Epithelial cell of proximal tubule (primary cell): ENCODE measurements at places on chromosomes 3 and 15.

DNA sequence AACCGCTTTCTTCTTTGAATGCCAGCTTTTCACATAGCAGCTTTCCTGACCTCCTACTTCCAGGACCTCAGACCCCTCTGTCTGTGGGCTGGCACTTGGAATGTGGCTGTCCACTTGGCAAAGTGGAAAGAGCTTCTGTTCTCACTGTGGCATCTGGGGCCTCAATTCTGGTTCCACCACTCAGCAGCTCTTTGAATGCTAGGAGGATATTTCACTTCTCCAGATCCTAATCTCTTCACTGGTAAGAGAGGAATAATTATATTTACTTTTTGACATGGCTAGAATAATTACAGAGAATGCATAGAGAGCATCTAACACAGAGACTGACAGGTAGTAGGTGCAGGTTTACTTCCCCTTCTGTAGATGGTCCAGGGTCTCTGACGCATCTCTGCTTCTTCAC lies 405.9 kb downstream of the LPP start:
- DNase-seq: no peak

DNA sequence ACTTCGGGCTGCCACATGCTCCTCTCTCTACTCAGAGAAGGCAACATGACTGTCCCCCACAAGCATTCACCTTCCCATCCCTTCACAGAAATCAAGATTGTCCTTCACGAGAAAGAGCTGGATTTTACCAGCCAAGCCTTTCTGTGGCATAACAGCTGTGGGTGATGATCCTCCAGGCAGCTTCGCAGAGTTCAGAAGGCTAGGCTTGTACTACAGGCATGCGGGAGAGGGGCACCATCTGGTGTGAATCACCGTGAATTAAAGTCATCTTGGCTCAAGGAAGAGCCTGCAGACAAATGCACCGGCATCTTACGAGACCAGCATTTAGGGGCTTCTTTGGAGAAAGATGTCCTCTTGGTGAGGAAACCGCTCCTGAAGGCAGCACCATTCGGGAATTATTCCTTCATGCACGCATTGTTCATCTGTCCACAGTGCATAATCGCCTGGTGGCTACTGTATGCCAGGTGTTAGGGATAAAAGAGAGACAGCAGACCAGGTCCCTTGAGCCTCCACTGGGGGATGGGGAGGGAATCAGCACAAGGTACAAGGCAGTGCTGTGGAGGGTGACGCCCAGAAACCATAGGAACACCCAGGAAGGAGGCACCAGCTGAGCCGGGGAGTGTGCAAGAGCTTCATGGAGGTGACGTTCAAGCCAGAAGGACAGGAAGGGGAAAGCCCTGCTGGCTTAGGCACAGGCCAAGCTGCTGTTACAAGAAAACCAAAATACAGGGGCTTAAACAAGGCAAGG lies 108.6 kb downstream of the TMEM266 start:
- DNase-seq: no peak

GRCh38 chr15:22945071-22945470 lies 35.1 kb downstream of the CYFIP1 start:
- DNase-seq: no peak

- no peak for DNase-seq
Measured at GRCh38 chr3:38022301-38022700, 7.1 kb downstream of the PLCD1 start.

DNA sequence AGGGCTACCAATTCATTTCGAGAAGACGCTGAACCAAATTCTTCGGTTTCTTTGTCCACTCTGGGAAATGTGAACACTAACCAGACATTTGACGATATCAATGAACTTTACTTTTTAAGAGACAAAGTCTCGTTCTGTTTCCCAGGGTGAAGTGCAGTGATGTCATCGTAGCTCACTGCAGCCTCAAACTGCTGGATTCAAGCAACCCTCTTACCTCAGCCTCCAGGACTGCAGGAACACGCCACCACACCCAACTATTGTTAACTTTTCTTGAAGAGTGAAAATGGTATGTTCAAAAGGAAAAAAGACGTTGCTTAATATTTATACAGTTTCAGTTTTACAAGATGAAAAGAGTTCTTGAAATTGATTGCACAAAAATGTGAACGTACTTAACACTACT lies 30.6 kb downstream of the MB21D2 start:
- DNase-seq: no peak

DNA sequence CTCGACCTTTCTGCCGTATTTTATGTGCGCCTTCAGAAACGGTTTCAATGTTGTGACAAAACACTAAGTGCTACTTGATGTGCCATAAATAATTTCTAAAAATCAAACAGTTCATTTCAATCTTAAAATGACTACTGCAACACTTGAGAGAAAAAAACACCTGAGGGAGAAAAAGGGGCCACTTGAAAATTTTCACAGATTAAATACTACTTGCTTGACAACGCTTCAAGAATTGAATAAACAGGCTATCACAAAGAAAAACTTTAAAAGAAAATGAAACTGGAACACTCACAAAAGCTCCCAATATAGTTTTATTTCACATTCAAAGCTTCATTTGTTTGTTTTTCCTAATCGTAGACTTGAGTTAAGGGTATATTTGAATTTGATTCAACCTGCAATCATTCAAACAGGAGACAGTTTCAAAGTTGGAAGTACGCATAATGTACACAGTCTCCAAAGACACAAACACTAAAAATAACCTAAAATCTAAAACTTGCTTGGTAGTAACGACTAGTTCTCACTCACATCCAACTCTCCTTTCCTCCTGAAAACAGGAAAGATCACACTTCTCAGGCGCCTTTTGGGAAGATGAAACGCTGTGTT lies 380.7 kb downstream of the ERC2 start:
- DNase-seq: no peak

- no peak for DNase-seq
Measured at GRCh38 chr3:192675958-192676649, 51.2 kb downstream of the FGF12 start.

DNA sequence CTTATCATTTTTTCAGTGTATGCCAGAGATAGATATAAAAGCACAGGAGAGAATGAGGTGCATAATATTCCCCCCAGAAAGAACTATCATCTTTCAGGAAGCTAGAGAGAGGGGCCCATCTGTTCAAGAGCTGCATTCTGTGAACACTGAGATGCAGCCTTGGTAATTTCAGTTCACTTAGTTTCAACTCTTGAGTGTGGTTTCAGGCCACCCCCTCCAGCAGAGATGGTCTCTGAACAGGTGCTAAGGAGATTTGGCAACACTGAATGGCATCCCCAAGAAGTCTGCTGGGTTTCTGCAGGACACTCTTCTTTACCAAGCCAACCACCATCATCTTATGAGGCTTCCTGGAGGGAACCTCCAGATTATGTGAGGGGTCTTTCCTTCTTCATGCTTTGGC lies 30.4 kb upstream of the LIMD1 start:
- DNase-seq: no peak

GRCh38 chr3:5332270-5332956 lies 144.9 kb downstream of the EDEM1 start:
- no peak for DNase-seq

GRCh38 chr15:59696332-59696731 lies 7.2 kb upstream of the BNIP2 start:
- DNase-seq: no peak

DNA sequence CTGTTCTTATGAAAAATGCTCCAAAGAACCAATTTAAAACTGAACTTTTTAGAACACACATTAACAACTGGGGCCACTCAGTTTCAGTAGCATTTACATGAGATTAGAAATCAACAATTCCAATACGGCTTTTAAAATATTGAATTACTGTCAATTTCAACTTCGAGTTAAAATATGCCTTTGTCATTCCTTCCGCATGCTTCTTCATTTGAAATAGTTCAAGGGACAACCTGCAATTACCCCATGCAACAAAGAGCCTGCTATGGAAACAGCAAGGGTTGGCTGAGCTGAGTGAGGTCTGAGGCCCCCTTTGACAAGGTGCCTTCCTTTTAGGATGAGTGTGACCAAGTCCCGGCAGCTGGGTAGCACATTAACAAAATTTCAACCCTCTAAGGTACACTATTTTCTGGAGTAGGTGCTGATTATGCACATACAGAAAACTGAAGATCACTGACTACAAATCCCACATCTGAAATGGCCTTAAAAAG lies 11.6 kb downstream of the PDCD10 start:
- no peak for DNase-seq

DNA sequence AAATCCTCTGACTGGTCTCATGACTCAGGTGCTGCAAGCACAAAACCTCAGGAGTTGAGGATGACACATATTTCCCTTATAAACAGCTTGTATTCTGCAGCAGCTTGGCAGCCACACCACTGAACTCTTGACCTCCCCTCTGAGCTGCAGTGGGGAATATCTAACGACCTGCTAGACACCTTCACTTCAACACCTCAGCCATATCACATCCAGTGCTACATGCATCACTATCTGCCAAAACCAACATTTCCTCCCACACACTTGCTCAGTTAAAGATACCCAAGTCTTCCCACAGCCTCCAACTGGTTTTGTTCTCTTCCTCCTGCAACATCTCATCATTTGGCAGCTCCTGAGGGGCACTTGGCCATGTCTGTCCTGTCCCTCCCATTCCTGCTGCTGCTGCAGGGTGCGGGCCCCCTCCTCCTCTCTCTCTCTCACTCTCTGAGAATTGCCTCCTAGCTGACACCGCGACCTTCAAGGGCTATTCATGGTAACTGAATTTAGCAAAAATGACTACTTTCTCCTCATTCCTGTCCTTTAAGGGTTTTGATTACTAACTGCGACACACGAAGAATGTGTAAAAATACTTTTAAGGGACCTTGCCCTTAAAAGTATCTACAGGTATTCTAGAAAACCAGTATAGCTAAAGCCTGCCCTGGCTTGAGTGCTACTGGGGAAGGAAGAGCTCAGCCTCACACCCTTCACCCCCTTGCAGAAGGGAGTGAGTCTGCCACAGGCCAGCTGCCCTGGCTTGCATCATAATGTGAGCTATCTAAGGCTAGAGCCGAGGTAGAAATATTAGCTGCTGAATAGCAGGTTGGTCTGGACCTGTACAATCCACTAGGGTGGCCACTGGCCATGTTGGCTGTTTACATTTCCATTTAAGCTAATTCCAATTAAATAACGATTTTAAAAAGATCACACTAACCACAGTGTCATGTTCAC lies 5.0 kb upstream of the CCR9 start:
- no peak for DNase-seq

GRCh38 chr3:41118461-41119390 lies 80.6 kb upstream of the CTNNB1 start:
- DNase-seq: no peak

- no peak for DNase-seq
Measured at GRCh38 chr15:38260077-38260476, 7.4 kb downstream of the SPRED1 start.

DNA sequence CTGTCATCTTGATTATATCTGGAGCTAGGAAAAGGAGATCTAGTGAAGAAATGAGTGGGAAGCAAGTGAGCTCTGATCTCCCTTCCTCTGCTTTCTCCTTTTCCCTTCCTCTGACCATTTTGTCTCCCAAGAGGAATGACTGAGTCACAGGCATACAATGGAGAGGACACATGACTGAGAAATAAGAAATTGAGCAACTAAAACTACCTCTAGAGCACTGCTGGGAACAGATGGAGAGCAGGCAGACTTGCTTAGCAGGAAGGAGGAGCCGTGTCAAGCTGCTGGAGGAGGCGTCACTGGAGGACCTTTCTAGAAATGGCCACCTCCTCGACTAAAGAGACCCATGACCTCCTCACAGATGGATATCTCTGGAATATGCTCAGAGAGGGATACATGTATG lies 66.9 kb upstream of the MYO5C start:
- DNase-seq: peak; percentile 23

DNA sequence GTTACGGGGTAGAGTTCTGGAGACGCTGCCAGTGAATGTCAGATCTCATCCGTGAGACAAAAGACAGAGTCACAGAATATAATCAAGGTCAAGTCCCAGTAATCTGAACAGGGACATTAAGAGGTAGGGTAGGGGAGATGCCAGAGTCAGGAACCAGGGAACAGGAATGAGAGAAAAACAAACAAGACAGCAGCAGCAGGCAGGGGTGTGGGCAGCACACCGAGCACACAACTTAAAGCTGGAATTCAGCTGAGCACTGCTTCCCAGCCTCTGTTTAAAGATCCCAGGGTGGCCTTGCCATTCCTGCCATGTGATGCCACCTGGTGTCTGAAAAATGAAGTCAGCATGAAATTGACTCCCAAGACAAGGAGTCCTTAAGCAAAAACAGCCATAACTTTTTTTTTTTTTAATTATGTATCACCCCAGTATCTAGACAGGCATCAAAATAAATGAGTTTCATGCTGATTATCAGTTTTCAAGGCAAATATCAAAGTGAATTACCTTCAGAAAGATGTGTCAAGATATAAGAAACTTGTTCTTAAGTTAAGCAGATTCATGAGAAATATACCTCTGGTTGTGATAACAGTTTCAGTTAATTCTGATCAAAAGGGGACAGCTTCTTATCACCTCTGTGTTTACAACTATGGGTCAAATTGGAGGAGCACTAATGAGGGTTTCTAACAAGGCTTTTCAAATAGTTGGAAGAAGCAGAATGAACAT lies 203.7 kb downstream of the SLC9A9 start:
- peak; percentile 56 for DNase-seq

DNA sequence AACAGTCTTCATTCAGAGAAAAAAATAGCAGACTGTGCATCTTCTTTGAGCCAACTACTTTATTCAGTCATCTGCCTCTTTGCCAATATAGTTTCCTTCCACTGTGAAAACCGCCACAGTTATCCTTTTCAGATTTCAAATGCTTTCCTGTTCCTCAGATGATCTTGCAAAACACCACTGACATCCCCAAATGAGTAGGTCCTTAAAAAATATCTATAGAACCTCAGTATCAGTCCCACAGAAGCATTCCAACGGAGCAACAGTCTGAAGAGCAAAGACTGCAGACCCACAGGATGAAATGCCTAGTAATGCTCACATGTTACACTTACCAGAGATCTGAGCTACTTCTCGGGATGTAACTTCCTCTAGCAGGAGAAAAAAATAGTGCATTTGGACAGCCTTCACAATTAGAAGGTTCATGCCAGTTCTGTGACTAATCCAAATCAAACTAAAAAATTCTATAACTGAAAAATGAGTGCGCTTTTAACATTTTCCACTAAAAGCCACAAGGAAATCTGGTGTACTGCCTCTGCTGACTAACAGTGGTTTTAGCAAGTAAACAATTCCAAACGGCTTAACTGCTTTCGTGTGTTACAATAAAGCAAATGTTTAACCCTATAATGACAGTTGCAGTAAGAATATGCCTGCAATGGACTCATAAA lies at the start of gene ANKRD28:
TSS of gene ANKRD28 (minus strand) at position 338 of the 662 bp plus-strand sequence. CDS start 1,458 bp downstream, outside the sequence.
- peak; percentile 82 for DNase-seq

GRCh38 chr15:48533982-48534381 lies 111.5 kb downstream of the FBN1 start:
- DNase-seq: no peak

- DNase-seq: no peak
Measured at GRCh38 chr3:183560607-183561006, 5.1 kb upstream of the KLHL6 start.
